AG08396 (cell line): ENCODE measurements at places on chromosomes 5 and 9.

DNA sequence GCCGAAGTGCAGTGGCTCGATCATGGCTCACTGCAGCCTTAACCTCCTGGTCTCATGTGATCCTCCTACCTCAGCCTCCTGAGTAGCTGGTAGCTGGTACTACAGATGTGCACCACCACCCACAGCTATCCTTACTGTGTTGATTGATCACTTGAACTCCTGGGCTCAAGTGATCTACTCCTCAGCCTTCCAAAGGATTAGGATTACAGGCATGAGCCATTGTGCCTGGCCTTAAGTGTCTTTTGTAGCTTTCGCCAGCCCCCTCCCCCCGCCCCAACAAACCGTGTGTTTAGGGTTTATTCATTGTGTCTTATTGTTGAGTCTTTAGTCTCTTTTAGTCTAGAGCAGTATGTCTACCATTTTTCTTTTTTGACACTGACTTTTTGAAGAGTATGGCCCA lies 33.1 kb downstream of the SPIN1 start:
- DNase-seq, result no peak

GRCh38 chr5:135319928-135320606 lies 79.0 kb downstream of the MACROH2A1 start:
- DNase-seq, result no peak

DNA sequence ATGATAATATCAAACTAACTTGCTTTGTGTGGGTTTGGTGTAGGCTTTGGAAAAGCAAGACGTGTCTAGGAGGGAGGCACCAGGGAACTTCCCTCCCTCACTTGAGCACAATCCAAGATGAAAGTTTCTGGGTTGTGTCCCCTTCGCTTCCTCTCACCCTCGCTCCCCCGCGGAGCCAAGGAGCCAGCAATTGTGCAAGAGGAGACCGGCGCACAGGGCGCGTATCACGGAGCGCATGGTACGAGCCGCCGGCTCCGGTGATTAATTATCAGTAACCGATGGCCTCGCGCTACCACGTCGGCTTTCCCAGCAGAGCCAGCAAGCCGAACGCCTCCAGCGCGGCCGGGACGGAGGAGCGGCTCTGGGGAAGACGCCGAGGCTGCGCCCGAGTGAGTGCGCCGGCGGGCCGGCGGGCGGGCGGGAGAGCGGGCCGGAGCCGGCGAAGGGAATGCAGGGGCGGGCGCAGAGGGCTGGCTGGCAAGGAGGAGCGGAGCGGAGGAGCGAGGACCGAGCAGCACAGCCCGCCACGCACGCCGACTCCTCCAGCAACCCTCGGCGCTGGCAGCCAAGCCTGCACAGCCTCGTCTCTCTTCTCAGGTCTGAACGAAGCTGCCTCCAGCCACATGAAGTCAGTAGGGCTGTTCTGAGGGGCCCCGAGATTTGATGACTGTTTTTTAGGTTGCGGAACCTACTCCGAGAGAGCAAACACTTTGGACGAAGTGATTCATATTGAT lies 143.6 kb downstream of the BNC2 start:
- DNase-seq, result peak; percentile 71

GRCh38 chr5:107671742-107672210 lies 1.0 kb upstream of the EFNA5 start:
- peak; percentile 73 for DNase-seq

- no peak for DNase-seq
Observed at GRCh38 chr5:73263001-73263710, 90.2 kb downstream of the TMEM174 start.

GRCh38 chr5:146173597-146173996 lies 8.9 kb downstream of the LARS1 start:
- DNase-seq, result no peak

DNA sequence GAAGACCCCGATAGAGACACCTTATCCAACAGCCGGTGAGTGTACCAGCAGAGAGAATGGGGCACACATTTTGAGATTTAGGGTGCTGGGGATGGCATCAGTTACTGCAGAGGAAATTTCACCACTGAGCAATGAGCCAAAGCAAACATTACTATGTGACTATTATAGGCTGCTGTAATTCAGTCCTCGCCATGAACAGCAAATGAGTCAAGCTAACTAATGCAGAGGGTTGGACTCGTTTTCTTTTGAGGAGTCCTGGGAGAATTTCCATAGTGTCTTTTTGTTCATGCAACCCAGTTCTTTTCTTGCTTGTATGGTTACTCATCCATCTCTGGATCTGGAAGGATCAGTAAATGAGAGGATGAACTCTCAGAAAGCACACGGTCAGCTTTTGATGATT lies 323.8 kb downstream of the PSAT1 start:
- peak; percentile 19 for DNase-seq

DNA sequence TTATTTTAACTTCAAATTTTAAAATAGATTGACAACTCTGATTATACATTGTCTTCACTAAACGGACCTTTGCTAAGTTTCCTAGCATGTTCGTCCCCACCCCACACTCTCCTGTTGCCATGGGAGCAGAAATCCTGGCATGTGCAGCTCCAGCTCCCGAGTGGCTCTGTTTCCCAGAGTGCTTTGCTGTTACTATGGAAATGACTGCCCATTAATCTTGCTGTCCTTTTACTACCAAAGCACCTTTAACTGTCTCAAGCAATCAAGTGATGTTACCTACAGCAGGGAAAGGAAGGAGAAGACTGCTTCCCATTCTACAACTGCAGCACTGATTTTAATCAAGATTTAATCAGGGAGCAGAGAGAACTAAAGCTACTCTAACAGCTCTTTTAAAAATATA lies 212.0 kb upstream of the KIF2A start:
- DNase-seq, result peak; percentile 43

DNA sequence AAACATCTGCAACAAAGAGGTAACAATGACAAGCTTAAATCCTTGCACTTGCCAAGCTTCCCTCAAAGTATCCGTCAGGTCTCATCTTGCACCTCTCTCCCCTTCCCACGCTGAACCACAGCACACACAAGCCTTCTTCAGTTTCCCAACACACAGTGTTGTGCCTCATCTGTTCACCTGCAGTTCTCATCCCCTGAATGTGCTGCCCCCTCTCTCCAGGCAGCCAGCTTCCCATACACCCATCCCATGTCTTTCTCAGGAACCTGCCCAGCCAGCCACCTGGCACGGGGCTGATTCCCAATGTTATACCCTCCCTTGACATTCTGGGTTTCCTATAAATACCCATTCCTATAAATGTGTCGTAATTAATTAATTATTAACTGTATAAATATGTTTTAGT lies 314.8 kb downstream of the PRELID2 start:
- no peak for DNase-seq

DNA sequence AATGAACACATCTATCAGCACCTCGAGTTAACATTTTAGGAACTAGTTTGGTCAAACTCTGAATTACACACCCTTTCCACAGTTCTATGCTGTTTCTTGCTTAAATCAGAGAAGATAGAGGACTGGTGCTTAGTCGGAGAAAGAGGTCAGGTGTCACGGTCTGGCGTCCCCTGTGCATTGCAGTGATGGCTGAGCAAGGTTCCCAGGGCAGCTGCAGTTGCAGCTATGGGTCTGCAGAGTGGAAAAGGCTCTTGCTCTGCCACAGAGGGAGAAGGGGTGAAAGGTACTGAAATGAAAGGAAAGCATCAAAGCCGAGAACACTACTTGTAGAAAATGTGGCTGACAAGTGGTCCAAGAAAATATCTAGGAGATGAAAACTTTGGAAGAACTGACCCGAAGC lies 25.2 kb upstream of the SH3RF2 start:
- no peak for DNase-seq

DNA sequence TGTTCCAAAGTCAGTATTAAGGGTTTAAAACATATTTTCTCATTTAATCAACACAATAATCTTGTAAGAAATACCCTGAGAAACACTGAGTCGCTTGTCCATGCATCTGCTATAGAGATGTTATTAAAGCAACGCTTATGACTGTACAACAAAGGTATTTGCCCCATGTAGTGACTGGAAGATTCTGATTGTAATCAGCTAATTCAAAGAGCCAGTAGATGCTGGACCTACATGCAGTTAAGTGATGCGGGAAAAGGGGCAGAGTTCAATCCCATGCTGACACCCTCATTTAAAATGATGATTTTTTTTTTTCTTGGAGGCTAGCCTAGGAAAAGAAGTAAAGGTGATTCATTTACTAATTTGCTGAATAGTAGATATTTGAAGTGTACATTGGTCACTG lies 149.3 kb upstream of the MTAP start:
- no peak for DNase-seq

- DNase-seq, result peak; percentile 58
Observed at GRCh38 chr5:141940695-141941271, 17.1 kb downstream of the DELE1 start.

DNA sequence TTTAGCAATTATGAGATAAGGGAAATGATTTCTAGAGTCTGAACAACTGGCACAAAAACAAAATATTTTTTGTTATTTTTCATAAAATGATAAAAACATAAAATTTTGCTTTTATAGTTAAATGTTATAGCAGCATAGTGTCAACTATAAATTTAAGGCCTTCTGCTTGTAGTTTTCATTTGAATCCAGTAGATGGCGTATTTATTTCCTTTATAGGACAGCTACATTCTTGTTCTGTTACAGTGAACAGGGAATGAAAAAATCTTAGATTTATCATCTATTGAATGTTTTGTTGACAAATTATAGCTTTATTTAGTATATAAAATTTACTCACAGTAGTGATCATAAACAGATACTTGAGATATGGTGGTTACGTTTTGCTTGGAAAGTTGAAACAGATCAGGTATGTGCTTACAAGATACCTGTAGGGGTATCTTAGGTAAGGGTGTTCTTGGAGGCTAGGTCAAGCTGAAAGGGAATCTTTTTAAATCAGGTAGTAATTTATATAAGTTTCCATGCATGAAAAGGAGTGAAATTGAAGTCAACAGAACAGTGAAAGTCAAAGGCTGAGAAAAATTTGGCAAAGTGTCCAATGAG lies 239.3 kb upstream of the GRIN3A start:
- DNase-seq, result no peak

- no peak for DNase-seq
Observed at GRCh38 chr5:3350781-3351180, 244.9 kb upstream of the IRX1 start.

GRCh38 chr9:134736791-134737497 lies 95.3 kb downstream of the COL5A1 start:
- no peak for DNase-seq

GRCh38 chr5:159849437-159850083 lies 66.7 kb upstream of the ADRA1B start:
- DNase-seq, result peak; percentile 66

DNA sequence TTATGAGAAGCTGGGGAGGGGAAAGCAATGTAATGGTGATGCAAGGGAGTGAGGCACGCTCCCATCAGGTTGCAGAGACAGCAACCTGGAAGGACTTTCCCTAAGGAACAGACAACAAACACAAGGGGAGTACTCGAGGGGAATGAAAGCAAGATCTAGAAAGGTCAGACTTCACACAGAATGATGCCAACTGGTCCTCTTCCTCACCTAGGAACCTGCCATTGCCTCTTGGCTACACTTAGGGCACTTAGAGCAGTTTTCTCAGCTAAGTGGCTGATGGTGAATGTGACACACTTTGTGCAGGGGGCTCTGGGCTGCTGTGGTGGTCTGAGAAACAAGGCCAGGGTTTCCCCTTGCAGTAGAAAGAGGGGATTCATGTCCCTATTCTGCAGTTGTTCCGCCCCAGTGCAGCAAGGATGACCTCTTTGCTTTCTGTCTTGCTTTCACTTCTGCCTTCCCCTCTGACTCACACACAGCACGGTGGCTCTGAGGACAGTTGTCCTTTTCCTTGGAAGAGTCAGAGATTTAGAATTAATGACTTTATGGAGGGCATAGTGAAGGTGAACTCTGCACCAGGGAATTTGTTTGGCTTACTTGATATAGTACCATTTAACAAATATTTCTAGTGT lies 394.0 kb upstream of the KLF4 start:
- no peak for DNase-seq
